ENCODE measurements at places on chromosomes 1 and 21.

DNA sequence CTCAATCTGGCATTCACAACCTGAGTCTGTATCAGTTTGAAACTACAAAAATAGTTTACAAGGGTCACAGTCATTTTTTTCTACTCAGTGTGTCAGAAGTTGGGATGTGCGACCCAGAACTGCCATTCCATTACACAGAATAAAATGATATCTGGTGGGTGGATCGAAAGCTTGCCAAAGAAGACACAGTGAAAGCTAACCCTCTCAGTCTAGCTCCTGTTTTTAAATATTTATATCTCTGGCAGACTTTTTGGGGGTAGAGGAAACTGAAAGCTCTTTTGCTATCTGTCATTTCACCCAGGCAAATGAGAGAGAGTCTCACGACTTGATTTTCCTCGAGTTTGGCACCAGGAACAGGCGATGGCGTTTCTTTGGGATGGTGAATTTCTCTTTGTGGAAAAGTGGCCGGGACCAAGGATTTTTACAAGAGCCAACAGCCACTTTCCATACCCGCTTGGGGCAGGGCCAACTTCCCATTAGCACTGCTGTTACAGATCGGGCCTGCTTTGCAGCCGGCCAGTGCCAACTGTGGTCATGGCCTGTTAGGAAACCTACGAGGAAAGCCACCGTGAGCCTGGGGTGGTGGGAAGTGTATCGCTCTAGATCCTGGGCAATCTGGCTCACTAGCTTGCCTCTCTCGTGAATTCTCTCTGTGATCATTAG lies 185.5 kb upstream of the NFIA start:
- DNase-seq: no peak

DNA sequence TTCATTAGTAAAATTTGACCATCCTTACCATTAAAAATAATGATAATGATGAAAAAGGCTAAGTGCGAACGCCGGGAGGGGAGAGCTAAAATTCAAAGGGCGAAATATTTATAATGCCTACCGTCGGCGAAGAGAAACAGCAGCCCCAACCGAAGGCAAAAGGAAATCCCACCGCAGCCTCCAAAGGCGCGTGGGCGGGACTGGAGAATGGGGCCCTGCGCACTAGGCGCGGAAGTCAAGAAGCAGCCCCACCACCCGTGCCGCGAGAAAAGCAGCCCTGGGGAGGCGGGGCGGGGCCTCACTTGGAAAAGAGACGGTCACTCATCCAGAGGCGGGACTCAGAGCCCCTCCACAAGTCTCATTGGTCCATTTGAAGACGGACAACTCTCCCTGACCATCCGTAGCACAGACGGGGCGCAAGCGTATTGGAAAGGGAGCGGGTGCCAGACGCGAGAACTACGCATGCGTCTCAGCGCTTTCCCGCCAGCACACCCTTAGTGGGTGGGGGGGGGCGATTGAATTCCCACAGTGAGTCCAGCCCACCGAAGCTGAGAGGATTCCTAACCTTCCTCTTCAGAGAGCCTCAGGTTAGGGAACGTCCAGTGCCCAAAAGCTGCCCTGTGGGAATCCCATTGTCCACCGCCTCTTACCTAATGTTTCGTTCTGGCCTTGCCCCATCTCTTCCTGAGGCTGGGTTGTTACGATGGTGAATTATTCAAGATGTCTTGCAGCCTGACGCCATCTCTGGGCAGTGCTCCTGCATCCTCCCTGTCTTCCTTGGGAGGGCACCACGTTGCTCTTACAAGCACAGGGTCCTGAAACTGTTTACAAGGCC lies 19.0 kb downstream of the MTX1 start:
- DNase-seq: peak; percentile 99

DNA sequence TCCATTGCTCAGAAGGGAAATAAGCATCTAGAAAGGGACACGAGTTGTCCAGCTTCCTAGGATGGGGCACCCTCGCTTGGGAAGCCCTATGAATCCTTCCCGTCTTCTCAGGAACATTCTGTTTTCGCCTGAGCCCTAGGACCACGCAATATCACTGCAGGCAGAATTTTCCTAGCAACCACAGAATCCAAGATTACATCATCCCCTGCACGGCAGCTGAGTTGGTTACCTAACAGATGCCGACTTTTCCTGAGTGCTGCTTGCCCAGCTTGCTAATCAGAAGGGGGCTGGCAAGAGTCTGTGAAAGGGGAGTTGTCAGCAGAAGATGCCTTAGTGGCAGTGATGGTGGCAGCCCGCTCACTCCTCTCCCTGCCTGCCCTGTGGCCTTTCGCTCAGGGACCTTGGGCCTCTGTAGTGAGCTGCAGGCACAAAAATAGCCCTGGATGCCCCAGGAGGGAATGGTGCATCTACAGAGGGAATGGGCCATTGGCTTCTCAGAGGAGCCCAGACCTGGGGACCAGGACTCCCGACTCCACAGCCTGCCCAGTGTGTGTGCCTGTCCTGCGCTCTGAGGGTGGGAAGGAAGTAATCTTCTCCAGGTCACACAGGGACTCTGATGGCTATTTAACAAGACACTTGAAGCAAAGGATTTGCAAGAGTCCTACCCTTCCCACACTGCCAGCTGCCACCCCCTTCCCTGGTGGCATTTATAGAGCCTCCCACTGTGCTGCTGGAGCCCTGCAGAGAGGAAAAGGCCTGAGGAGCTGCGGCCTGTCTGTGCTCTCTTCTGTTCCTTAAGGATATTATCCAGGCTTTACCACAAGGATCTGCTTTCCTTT lies 28.9 kb upstream of the CLSTN1 start:
- DNase-seq: peak; percentile 36

- no peak for DNase-seq
These were observed 28.4 kb downstream of the LMX1A start for GRCh38 chr1:165328136-165328535.

DNA sequence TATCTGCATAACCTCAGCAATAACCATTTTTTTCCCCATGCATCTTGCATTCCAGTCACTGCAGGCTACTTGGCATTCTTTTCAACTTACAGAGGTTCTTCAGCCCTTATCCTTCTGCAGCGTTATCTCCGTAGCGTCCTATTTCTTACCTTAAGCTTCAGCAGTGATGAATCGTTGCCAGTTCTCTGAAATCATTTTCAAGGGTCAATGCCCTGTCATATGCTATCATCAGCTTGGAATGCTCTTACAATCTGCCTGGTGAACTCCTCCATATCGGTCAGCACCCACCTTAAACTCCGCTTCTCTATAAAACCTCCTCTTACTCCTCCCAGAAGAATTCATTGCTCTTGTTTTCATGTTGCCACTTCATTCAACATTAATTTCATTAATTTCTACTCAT lies 105.1 kb upstream of the DPH5 start:
- DNase-seq: no peak

DNA sequence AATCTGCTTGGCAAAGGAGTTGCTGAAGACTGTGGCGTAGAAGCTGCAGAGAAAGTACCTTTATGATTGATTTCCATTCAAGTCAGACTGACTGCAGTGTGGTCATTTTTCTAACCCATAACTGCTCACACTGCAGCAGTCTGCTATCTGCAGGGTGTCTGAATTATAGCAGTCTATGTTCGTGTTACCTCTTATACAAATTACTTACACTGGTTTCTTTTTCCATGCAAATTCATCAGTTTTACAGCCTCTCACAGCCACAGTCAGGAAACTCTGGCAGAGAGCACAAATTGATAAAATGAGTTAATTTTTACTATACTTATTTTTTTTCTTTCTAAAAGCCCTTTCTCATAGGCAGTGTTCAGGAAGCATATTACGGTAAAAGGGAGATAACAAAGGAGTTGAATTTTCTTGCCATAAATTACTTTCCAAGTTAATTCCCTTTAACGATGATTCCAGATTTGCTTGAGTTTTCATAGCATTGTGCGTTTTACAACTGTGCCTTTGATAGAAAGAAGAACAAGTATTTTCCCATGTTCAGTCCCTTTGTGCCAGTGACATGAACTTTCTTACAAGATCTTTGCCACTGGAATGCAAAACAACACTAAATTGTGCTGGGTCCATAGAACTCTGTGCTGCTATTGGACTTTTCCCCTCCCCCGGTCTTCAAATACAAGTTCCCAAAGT lies 261.5 kb downstream of the NFIA start:
- no peak for DNase-seq

DNA sequence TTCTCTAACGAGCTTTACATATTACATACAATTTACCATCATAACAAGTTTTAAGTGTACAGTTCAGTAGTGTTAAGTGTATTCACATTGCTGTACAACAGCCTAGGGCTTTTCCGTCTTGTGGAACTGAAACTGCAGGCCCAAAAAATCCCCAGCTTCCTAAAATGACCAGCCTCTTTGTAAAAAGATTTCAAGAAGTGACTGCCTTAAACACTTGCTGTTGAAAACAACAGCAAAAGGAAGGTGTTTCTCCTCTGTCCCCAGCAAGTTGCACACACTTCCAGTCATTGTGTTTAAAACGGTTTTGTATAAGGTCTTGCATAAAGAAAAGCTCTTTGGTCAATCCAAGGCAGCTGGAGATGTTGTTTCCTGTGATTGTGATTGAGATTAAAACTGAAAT lies 16.0 kb upstream of the GBP1 start:
- no peak for DNase-seq

GRCh38 chr1:53294567-53294966 lies 33.3 kb downstream of the LRP8 start:
- no peak for DNase-seq

DNA sequence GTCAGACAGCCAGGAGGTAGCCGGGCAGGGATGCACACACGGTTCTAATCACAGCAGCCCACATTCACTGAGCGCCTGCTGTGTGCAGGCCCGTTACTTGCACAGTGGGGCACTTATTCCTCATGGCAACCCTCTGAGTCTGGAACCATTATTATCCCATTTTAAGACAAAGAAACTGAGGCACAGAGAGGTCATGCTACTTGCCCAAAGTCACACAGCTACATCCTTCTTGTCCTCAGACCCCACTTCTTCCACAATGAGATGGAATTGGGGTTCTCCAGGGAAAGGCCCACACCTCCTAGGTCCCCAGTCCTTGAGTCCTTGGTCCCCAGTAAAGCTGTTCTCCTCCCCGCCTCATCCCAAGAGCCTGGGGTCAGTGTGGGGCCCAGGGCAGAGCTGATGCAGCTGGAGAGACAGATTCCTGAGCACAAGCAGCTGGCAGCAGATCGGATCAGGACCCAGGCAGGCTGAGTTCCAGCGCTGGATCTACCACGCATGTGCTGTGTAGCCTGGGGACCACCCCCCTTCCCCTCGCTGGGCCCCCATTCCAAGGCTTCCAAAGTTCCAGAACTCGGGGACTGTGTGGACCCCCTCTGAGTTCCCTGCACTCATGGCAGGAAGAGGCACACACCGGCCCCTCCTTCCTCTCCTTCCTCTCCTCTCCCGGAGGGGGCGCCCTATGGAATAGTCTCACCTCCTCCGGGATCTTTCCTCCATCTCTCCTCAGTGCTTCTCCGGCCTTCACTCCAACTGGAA lies 393.4 kb downstream of the MATN1 start:
- DNase-seq: no peak

DNA sequence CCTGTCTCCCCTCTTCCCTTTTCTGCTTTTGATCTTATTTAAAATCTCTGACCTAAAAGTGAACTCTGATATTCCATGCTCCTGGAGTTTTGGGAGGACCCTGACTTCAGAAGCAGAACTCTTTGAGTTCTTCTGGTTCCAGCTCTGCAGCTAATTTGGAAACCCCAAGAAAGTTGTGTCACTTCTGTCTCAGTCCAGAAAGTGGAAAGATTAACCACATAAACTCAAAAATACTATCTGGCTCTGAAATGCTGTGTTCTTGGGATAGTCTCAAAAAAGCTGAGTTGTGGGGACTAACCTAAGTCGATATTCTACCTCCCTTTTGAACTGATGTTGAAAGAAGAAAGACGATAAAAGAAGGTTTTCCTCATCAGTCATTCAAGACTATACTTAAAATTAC lies 59.8 kb downstream of the ITPKB start:
- DNase-seq: no peak

Measured in D721Med (cell line).